Fibroblast of lung (primary cell): ENCODE measurements at places on chromosomes 5 and 9. TPM values are rescaled to one million over a fixed set of nuclear protein-coding genes. Genes with fewer than 3 reads are reported as not detected.

Gene CLIC3
- 1.3 and 3.5 TPM in 2 replicates for total RNA-seq

Gene MCC
- total RNA-seq: 24.7 and 41.3 TPM in 2 replicates

Gene SLC45A2
- total RNA-seq: under 0.01 TPM in 2 replicates

Gene CMBL
- 14.4 and 20.8 TPM in 2 replicates for total RNA-seq

Gene LRRTM2
- total RNA-seq: 1.0 and 1.3 TPM in 2 replicates

Gene PCDHGB6
- 3.9 and 4.3 TPM in 2 replicates for total RNA-seq

Gene GZMA
- total RNA-seq: not detected in 2 replicates

Gene PLK2
- 835 and 983 TPM in 2 replicates for total RNA-seq

Gene SPAAR
- total RNA-seq: under 0.01 and 0.17 TPM in 2 replicates

Gene EIF4E1B
- total RNA-seq: not detected in 2 replicates

Gene TERT
- total RNA-seq: not detected in 2 replicates

Gene SLC34A3
- not detected in 2 replicates for total RNA-seq

Gene BICD2
- 32.9 and 35.8 TPM in 2 replicates for total RNA-seq

Gene PDZD2
- under 0.01 and 0.33 TPM in 2 replicates for total RNA-seq

Gene PLEKHG4B
- under 0.01 TPM in 1 of 2 replicates, not detected in the other for total RNA-seq

Gene FBXO38
- 50.3 and 62.4 TPM in 2 replicates for total RNA-seq

Gene SPARC
- 408 and 448 TPM in 2 replicates for total RNA-seq

Gene STPG3
- not detected in 2 replicates for total RNA-seq

Gene SLC1A1
- total RNA-seq: 4.1 and 4.5 TPM in 2 replicates

Gene TBC1D13
- total RNA-seq: 7.4 and 9.2 TPM in 2 replicates

Gene GPR21
- 0.66 and 1.0 TPM in 2 replicates for total RNA-seq

Gene OR1Q1
- total RNA-seq: not detected in 2 replicates

Gene CDH9
- not detected in 2 replicates for total RNA-seq

Gene SPATA31D4
- not detected in 2 replicates for total RNA-seq

Gene TXNDC15
- total RNA-seq: 65.9 and 71.7 TPM in 2 replicates

Gene DHFR
- 4.4 and 9.7 TPM in 2 replicates for total RNA-seq

Gene GRAMD2B
- total RNA-seq: 12.1 and 21.3 TPM in 2 replicates
